Esophagus squamous epithelium (tissue), 5 donors: ENCODE measurements at places on chromosomes 1 and 21.
A peak's percentile ranks its signal among the peaks of the same experiment; 100 is the strongest.

- no peak for DNase-seq
Observed at GRCh38 chr1:3557366-3557765, 53.9 kb downstream of the MEGF6 start.

DNA sequence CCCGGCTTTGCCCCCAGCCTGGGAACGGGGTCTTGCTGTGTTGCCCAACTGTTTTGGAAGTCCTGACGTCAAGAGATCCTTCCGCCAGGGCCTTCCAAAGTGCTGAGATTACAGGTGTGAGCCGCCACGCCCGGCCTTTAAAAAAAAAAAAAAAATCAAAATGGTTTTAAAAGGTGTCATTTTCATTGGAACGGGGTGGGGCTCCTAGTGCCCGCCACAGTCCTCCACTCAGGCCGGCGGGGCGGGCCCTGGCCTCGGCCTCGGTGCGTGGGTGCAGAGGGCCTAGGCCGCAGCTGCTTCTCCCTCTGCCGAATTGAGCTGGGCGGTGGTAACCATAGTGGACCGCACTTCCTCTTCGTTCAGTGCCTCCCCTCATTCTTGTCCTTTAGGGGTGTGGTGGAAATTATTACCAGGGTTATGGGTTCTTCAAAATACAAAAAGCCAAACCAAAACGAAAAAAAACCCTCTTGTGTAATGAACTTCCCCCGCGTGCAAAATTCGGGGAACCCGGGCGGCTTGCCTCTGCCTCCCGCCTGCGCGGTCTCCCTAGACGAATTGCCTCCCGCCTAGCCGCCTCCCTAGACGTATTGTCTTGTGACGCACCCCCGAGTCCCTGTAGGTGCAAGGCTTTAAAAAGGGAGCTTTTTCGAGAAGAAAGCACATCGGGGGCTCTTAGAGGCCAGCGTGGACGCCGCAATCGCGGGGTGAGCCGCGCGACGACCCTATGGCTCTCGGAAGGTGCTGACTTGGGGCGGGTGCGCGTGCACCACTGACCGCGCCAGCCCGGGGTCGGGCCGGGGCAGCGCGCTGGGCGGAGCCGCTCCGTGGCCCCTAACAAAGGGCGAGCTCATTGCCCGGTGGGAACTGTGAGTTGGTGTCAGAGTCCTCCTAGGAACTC lies 10.5 kb upstream of the SPEN start:
- peak; percentile 40 for DNase-seq

DNA sequence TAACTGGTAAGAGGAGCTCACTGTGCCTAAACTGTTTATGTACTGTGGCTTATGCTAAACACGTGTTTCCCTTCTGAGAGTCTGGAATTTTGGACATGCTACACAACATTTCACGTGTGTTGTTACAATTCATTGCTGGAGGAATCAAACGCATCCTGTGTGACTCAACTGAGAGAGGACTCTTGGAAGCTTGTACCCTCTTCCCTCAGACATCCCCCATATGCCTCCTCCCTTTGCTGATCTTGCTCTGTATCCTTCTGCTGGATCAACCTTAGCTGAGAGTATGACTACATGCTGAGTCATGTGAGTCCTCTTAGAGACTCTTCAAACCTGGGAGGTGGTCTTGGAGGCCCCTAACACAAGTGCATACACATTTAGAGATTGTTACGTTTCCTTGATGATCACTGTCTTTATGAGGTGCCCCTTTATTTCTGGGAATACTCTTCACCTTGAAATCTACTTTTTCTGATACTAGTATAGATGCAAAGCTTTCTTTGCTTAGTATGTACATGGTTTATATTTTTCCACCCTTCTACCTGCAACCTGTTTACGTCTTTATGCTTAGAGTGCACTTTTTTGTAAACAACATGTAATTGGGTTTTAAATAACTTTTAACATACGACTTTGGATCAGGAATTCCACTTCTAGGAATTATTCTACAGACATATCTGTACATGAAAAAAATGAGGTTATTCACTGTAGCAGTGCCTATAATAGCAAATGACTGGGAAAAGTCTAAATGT lies 8.7 kb downstream of the NPHP4 start:
- no peak for DNase-seq

- DNase-seq = no peak
Observed at GRCh38 chr1:30286241-30286987, 437.0 kb downstream of the MATN1 start.

- DNase-seq = no peak
Observed at GRCh38 chr1:30905916-30906620, 2.5 kb downstream of the SDC3 start.

DNA sequence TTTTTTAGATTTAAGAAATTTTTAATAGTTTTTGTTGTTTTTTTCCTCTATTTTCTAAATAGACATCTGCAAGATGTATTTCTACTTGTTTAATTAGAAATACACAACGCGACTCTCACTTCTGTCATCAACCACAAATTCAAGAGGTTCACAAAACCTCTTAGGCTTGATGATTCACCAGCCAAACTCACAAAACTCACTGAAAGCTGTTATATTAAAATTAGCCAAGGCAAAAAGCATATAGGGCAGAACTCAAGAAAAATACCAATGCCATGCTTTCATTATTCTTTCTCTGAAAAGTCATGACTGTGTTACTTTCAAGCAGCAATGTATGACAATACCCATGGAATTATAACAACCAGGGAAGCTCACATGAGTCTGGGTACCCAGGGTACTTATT lies 487.0 kb upstream of the RGS18 start:
- DNase-seq = no peak

GRCh38 chr1:54846301-54846700 lies 40.7 kb downstream of the DHCR24 start:
- DNase-seq = no peak

DNA sequence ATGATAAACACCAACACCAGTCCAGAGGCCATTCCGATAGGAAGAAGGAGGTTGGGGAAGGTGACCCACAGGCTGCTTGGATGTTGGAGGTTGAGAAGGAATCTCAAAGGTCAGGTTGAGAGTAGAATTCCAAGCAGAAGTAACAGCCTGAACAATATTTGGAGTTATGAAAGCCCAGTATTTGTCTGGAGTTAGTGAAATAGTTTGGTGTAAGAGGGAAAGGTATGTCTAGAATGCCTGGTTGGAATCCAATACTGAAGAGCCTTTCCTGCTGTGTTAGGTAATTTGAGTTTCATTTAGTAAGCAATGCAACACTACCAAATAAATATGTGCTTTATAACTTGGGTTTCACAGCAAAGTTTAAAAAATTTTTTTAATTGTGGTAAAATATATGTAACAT lies 70.5 kb upstream of the MCOLN3 start:
- no peak for DNase-seq

- DNase-seq = no peak
Observed at GRCh38 chr1:92747735-92748134, 37.2 kb downstream of the EVI5 start.

DNA sequence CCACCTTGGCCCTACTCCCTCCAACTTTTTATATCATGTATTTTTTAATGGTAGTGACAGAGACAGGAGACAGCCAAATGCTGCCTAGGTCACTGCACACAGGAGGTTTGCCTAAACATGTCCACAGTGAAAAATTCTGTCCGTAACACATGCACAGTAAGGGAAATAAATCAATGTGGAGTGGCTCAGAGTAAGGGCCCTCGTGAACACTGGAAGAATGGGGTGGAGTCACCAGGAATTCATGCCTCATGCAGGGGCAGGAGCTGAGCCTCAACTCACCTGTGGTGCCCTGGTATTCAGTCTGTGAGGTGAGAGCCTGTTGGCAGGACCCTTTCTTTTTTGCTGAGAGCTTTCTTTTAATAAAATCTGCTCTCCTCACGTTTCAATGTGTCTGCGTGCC lies 289.1 kb downstream of the TGFB2 start:
- no peak for DNase-seq

- DNase-seq = no peak
Observed at GRCh38 chr1:104092698-104093097, 343.0 kb downstream of the AMY1C start.

DNA sequence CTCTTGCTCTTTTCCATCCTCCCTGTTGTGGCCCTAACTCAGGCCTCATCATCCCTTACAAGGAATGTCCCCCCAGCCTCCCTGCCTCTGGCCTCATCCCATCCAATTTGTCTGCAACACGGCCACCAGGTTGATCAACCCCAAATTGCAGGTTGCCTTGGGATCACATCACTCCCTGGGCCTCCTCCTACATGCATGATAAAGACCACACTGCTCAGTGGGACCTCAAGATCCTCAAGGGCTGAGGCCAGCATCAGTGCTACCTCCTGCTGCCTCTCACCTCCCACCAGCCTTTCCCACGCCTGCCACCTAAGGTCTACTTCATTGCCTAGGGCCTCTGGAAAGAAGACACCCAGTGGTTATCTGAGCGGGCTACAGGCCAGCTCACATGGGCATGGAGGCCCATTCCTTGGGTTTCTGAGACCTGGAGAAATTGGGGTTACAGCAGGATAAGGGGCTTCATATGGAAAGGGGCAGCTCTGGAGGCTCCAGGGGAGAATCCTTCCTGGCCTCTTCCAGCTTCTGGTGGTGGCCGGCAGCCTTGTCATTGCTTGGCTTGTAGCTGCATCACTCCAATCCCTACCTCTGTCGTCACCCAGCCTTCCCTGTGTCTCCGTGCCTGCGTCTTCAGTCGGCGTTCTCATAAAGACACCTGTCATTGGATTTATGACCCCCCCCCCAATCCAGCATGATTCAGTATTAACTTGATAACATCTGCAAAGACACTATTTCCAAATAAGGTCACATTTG lies 60.5 kb downstream of the KLHDC7A start:
- no peak for DNase-seq

- DNase-seq = no peak
Observed at GRCh38 chr1:85603086-85603880, 22.7 kb downstream of the CCN1 start.

DNA sequence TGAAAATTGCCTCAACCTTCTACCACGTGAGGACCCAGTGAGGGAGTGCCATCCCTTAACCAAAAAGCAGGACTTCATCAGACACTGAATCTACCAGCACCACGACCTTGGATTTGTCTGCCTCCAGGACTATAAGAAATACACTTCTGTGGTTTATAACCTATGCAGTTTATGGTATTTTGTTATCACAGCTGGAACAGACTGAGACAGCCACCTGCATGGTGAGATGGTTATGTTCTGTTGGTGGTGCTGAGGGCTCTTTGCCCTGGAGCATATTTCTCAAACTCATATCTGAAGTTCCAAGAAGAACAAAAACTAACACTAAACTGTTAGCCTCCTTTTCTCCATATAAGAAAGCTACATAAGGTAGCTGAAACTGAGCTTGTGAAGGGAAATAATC lies 69.8 kb upstream of the RGS18 start:
- no peak for DNase-seq

GRCh38 chr1:93411000-93411399 lies 36.9 kb upstream of the FNBP1L start:
- DNase-seq = no peak

GRCh38 chr1:22131875-22132486 lies 10.9 kb downstream of the WNT4 start:
- DNase-seq = no peak

- DNase-seq = no peak
Observed at GRCh38 chr1:8794605-8795004, 22.8 kb downstream of the RERE start.

- DNase-seq = no peak
Observed at GRCh38 chr1:162375463-162375862, 1.2 kb downstream of the SPATA46 start.
